CD4-positive, alpha-beta T cell treated with Interleukin-4 for 1 hour (primary cell): ENCODE measurements at places on chromosomes 6 and 20.

DNA sequence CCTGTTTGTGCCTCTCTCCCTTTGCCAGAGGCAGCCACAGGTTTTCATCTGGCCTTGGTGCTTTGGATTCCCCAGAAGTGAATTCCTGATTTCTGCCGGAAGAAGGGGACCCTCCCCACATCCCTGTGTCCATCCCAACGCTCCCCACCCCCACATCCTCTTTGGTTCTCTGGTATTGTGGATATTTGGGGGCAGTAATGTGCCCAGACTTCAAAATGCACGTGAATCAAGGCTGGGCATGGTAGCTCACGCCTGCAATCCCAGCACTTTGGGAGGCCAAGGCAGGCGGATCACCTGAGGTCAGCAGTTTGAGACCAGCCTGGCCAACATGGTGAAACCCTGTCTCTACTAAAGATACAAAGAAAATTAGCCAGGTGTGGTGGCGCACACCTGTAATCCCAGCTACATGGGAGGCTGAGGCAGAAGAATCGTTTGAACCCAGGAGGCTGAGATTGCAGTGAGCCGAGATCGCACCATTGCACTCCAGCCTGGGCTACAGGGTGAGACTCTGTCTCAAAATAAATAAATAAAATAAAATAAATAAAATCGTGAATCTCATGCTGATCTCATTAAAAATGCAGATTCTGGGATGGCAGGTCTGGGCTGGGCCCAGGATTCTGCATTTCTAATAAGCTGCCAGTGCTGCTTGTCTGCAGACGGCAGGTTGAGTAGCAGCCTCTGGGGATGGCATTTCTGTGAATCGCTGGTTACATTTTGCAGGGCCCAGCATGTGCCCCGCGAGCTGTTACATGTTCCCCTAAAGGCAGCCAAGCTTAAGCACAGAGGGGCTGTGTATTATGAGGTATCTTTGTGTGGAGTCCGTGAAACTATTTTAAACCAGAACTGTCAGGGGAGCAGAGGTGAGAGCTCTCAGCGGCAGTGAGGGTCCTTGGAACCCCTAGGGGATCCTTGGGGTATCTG lies 49.0 kb downstream of the SYNJ2 start:
- no peak for DNase-seq

DNA sequence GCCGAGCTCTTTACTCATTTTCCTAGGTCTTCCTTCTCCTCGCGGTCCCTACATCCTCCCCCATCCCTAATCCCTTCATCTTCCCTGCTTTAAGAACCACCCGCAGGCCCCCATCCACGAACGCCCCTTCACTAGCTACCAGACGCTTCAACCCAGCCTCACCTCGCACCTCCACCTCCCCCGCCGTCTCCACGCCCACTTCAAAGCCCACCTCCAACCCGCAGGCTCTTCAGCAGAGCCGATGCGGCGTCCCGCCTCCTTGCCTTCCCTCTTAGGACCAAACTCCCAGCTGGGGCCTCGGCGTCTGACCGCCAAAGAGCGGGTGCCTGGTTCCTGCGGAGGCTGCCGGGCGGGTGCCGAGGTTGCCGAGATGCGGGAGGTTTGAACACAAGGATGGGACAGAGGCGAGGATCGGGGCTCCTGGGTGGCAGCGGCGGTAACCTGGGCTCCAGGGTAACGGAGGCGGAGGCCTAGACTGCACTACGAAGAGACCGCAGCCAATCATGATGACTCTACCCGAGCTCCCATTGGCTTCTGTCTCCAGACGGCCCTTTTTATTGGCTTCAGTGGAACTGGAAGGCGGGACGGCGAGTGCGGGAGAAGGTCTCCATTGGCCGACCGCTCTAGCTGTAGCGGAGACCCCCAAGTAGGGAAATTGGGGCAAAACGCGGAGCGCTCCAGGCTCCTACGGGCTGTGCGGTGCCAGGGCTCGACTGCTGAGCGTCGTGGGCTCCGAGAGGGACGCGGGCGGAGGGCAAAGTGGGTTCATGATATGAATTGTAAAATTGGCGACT lies at the start of gene LCA5:
Gene LCA5, minus strand, starts transcription at position 477 of the 794 bp plus-strand sequence. CDS start 18,536 bp downstream, outside the sequence.
- peak; percentile 86 for DNase-seq

- DNase-seq, result no peak
Observed at GRCh38 chr20:36315545-36316351, 9.6 kb downstream of the DLGAP4 start.

DNA sequence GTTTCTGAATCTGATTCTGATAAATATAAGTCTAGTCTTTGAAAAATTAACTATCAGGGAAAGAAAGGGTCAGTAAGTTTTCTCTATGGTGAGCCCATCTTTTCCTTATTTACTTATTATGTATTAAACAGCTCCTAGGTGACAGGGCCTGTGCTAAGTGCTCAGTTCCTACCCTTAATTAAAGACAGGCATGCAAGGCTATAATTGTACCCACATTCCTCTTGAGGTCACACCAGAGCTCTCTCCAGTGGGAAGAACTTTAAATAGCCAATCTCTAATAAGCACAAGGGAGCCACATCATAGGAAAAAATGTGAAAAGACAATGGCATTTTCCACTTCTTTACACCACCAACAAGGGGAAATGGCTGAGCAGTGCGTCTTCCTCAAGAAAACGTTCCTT lies 421.8 kb upstream of the SLC35B3 start:
- DNase-seq, result no peak

DNA sequence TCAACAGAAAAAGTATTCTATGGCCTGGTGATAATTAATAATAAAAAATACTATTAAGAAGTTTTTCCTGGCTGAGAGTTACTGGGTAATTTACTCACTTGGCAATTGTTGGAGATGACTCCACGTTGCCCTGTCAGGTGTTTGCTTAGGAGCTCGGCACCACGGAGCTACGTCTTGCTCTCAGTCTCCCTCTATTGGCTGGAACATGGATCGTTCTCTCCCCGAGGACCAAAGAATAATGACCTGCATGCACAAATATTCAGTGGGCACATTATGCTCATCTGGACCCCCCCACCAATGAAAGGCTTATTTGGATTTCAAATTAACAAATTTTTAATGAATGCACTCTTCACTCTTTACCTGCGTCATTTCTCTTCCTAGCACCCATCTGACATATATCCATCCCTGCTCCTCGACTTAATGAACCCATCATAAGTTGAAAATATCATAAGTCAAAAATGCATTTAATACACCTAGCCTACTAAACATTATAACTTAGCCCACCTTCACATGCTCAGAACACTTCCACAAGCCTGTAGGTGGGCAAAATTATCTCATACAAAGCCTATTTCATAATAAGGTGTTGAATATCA lies 71.0 kb upstream of the CD83 start:
- peak; percentile 46 for DNase-seq

DNA sequence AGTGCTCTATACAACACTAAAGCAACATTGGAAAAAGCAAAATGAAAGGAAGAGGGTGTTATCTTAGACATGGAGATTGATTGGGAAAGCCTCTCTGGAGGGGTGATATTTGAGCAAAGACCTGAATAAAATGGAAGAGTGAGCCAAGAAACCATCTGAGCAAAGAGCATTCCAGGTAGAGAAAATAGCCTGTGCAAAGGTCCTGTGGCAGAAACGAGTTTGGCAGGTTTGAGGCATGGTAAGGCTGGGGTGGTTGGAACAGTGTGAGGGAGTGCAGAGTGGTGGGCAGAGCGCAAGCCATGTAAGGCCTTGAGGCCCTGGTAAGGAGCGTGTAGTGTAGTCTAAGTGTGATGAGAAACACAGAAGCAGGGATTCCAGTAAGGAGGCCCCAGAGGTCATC lies 40.0 kb upstream of the PTPRT start:
- DNase-seq, result no peak

DNA sequence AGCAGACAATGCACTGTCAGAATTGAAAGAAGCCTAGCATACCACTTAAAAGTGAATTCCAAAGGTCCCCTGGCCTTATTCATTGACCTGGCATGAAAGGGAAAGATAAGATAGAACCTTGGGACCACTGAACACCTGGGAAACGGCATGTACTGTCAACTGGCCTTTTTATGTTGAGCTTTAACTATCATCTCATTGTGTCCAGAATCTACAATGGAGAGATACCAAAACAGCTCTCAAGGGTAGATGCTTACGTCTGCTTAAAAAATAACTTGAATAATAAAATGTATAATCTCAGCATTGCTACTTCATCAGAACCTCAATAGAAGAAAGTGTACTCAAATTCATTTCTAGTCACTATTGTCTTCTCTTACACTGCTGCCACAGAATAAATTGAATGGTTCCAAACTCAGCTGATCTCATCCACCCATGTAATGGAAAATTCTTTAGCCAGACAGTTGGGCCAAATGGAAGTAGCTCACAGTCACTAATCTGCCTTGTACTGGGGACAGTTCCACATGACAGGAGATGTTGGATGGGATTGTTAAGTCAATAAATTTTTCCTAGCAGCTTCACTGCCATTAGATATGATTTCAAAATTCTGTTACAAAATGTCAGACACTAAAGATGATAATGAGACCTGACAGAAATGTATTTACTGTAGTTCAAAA lies 93.8 kb downstream of the MLIP start:
- DNase-seq, result no peak

- DNase-seq, result no peak
Observed at GRCh38 chr20:58458342-58459057, 56.7 kb downstream of the APCDD1L start.

DNA sequence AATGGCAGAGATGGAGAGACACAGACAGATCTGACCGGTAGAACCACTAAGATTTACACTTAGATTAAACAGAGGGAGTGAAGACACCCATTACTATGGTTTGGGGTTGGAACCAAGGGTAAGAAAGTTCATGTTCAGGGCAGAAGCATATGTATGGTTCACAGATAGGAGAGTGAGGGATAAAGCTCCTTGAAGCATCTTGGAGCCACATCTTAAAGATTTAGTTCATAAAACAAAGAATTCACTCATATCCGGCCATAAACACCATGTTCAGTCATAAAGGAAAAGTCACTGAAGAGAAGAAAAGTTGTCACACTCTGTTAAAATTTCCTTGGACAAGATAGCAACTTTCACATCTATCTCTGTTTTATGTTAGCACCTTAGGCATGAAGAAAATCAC lies 18.0 kb downstream of the STX7 start:
- no peak for DNase-seq

GRCh38 chr6:4459996-4460395 lies 316.2 kb upstream of the CDYL start:
- DNase-seq, result no peak

GRCh38 chr6:55567558-55567957 lies 11.4 kb downstream of the HMGCLL1 start:
- DNase-seq, result no peak

DNA sequence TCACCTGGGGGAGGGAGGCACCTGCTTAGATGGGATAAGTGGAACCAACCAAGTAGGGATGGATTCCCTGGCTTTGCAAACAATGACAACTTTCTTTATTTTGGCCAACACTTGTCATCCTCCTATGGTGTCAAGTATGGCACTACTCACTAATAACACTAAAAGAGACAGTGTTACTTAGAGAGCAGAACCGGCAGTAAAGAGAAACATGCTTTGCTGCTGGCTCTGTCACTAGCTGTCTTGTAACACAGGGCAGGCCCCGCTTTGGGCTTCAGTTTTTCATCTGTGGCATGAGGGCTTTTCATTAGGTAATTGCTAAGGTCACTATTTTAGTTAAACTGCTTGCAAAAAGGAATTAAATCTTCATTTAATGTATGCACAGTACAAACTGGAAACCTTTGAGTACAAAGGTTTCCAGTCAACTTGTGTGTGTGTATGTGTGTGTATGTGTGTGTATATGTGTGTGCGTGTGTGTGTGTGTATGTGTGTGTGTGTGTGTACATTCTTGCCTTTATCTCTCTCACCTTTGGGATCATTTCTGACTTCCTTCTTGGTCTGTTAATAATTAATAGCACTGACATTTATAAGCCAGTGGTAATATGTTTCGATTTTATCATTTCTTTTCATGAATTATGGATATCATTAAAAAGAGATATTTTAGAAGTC lies 64.7 kb downstream of the BTBD3 start:
- DNase-seq, result no peak
